Cardiac muscle cell (in vitro differentiated cells and primary cell): ENCODE measurements at places on chromosomes 1 and 21.
A peak's percentile ranks its signal among the peaks of the same experiment; 100 is the strongest.

GRCh38 chr21:43308101-43308814, 118.7 kb downstream of the SIK1 start:
- no peak overlapping the region for H3K27ac ChIP-seq
- no peaks in the 10 kb centered on the region for H3K36me3 ChIP-seq
- no peaks in the 10 kb centered on the region for H3K27me3 ChIP-seq
- H3K4me1 ChIP-seq: peaks cover 17% of the 10 kb centered on the region
- H3K4me3 ChIP-seq: no peak overlapping the region
- no peak for DNase-seq

DNA sequence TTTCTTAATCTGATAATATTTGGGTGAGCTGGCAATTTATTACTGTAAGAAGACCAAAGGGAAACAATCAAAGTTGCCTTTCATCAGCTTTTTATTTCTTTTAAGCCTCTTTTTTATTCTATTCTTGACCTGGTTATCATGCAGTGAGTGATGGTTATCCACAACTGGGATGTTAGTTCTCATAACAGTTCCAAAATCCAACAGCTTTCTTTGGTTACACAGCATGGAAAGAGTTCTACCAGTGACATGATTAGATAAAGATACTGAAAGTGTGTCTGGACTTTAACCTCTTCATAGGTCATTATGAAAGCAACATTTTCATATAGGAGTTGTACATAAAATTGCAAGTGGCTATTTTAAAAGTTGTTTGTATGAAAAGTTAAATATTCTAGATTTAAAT, 163.0 kb downstream of the SYT2 start:
- H3K27ac ChIP-seq: peak overlapping the region; percentile 72
- no peak overlapping the region for H3K4me3 ChIP-seq
- no peak for DNase-seq
- H3K36me3 ChIP-seq: peaks cover under 1% of the 10 kb centered on the region

DNA sequence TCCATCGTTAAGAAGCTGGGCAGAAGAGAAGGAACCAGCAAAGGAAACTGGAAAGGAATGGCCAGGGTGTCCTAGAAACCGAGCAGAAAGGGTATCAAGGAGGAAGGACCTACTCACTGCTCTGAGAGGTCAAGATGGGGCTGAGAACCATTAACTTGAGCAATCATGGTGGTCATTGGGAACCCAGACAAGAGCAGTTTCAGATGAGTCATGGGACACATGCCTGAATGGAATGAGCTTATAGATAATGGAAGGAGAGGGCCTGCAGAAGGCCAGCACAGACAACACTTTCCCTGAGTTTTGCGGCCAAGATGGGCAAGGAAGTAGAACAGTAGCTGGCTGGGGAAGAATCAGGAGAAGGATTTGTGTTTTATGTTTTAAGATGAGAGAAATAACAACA, 383.2 kb downstream of the KIF26B start:
- H3K4me1 ChIP-seq: peaks cover 13% of the 10 kb centered on the region
- peaks cover 16% of the 10 kb centered on the region for H3K36me3 ChIP-seq
- DNase-seq: no peak
- H3K4me3 ChIP-seq: no peak overlapping the region

- no peak overlapping the region for H3K4me3 ChIP-seq
- H3K27me3 ChIP-seq: no peaks in the 10 kb centered on the region
- H3K4me1 ChIP-seq: no peaks in the 10 kb centered on the region
- no peak for DNase-seq
These were observed 86.5 kb upstream of the IFFO2 start for GRCh38 chr1:19042675-19043578.

DNA sequence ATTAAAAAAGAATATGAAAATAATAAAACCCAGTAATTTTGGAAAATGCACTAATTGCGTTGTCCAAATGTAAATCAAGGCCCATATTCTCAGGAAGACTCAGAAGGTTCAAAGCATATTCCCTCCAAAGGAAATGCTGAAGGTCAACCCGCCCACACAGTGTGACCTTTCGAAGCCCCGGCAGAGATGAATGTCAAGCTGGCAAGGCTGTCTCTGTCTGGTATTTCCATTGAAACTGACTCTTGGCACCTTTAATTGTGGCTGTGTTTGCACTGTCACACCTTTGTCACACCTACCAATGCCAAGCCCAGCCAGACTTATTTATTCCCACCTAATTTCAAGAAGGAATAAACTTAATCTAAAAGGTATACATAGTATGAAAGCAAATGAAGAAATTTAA, 82.5 kb downstream of the NTPCR start:
- no peak for DNase-seq
- no peaks in the 10 kb centered on the region for H3K27me3 ChIP-seq
- no peak overlapping the region for H3K27ac ChIP-seq
- no peaks in the 10 kb centered on the region for H3K36me3 ChIP-seq

DNA sequence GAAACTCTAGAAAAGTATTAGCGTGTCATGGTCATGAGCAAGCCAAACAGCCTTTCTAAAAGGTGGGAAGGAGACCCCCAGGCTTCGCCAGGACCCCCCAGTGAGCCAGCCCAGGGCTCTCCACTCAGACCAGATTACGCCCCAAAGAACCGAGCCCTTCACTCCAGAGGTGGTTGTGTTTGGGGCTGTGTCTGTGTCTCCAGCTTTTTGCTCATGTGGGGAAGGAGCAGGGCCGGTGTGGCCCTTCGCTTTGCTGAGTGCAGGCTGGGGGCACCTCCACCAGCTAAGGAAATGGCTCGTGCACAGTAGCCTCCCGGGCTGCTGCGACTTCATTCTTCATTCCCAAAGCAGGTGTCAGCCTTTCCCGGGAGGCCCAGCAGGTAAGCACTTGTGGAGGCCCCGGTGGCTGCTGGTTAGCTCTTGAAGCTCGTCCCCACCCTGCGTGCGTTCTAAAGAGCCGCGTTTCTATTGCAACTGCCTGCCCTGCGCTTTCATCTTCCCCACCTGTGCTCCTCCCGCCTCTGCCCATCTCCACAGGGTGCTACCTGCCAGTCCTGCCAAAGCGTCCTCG, 531 bp downstream of the TSPEAR start:
- no peaks in the 10 kb centered on the region for H3K36me3 ChIP-seq
- H3K4me1 ChIP-seq: peaks cover 32% of the 10 kb centered on the region
- H3K27me3 ChIP-seq: peaks cover 97% of the 10 kb centered on the region
- no peak for DNase-seq

DNA sequence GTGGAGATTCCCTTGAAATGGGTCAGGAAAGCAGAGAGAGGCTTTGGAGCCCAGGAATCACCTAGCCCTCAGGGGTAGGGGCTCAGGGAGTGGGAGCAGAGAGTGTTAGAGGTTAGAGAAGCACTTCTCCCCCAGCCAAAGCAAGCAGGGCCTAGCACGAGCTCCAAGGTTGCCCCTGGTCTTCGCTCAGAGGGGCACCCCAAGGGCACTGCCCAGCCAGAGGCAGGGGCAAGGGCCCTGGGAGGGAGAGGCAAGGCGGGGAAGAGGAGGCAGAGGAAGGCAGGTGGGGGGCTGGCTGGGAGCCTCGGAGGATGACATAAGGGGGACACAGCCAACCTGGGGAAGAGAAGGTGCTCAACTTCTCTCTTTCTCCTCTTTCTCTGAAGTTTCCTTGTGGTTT, 71.9 kb downstream of the CASZ1 start:
- no peaks in the 10 kb centered on the region for H3K36me3 ChIP-seq
- H3K27ac ChIP-seq: peak overlapping the region; percentile 99
- no peak for DNase-seq
- peaks cover 99% of the 10 kb centered on the region for H3K4me1 ChIP-seq

DNA sequence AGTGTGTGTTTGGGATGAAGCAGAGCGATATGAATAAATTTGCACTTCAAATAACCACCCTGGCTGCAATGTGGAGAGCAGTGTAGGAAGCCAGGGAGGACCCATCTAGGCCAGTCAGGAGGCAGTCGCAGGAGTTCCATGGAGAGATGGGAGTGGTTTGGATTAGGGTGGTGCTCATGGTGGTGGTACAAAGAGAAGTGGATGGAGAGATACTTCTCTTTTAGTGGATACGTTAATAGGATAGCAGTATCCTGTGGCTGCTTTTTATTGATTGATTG, 58.2 kb downstream of the MAN1C1 start:
- no peaks in the 10 kb centered on the region for H3K27me3 ChIP-seq
- no peaks in the 10 kb centered on the region for H3K36me3 ChIP-seq
- peaks cover 10% of the 10 kb centered on the region for H3K4me1 ChIP-seq
- no peak overlapping the region for H3K27ac ChIP-seq
- H3K4me3 ChIP-seq: no peak overlapping the region
